ENCODE measurements at places on chromosomes 4 and X. TPM values are rescaled to one million over a fixed set of nuclear protein-coding genes. Genes with fewer than 3 reads are reported as not detected.
A peak's percentile ranks its signal among the peaks of the same experiment; 100 is the strongest.

DNA sequence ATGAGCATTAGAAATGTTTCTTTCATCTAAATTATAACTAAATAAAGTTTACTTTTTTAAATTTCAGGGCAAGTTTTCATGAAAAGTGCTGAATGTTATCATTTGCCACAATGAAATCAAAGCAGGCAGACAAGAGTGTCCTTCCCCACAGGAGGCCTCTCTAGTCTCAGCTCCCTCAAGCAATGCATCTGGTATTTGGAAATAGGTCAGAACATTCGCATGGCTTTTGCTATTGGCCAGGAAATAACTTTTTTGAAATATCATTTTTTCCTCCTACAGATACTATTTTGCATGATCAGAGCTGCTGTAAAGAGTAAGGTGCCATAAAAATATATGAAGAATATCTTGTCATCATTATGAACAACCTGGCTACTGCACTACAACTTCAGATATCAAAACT lies 41.1 kb downstream of the MAD2L1 start:
- no peaks in the 10 kb centered on the region for H3K36me3 ChIP-seq
- H3K27ac ChIP-seq: no peak overlapping the region
- no peak overlapping the region for H3K4me3 ChIP-seq
- peaks cover 20% of the 10 kb centered on the region for H3K27me3 ChIP-seq

DNA sequence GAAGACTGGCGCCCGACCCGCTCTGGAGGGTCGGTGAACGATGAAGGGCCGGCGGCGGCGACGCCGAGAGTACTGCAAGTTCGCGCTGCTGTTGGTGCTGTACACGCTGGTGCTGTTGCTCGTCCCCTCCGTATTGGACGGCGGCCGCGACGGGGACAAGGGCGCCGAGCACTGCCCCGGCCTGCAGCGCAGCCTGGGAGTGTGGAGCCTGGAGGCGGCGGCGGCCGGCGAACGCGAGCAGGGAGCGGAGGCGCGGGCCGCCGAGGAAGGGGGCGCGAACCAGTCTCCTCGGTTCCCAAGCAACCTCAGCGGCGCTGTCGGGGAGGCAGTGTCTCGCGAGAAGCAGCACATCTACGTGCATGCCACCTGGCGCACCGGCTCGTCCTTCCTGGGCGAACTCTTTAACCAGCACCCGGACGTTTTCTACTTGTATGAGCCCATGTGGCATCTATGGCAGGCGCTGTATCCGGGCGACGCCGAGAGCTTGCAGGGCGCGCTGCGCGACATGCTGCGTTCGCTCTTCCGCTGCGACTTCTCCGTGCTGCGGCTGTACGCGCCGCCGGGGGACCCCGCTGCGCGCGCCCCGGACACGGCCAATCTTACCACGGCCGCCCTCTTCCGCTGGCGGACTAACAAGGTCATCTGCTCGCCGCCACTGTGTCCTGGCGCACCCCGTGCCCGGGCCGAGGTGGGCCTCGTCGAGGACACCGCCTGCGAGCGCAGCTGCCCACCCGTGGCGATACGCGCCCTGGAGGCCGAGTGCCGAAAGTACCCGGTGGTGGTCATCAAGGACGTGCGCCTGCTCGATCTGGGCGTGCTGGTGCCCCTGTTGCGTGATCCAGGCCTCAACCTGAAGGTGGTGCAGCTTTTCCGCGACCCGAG lies 568 bp downstream of the CHST7 start:
- H3K4me3 ChIP-seq: peak overlapping the region; percentile 77
- DNase-seq: peak; percentile 82
- H3K36me3 ChIP-seq: peaks cover 5% of the 10 kb centered on the region

- DNase-seq: peak; percentile 29
- H3K4me3 ChIP-seq: no peak overlapping the region
- no peaks in the 10 kb centered on the region for H3K27me3 ChIP-seq
- H3K27ac ChIP-seq: no peak overlapping the region
- no peaks in the 10 kb centered on the region for H3K36me3 ChIP-seq
Measured at GRCh38 chr4:78592088-78592783, 40.7 kb downstream of the ANXA3 start.

GRCh38 chr4:128571747-128572146 lies 237.8 kb upstream of the JADE1 start:
- no peaks in the 10 kb centered on the region for H3K4me1 ChIP-seq
- no peak overlapping the region for H3K27ac ChIP-seq
- no peaks in the 10 kb centered on the region for H3K27me3 ChIP-seq
- no peak overlapping the region for H3K4me3 ChIP-seq

DNA sequence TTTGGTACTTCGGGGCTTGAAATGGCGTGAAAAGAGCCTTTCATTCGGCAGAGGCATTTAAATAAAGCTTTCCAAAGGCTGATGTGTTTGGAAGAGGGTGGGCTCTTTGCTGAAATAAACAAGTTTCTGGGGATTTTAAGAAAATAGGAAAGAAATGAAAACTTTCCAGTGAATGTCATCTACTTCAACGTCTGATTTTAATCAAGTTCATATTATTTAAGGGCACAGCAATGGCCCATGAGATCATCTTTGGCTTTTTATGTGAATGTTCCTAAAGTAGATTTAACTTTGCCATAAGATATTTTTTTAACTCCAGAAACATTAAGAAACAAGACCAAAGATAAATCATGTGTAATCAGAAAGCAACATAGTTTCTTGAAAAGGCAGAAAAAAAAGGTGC lies 69.8 kb upstream of the TTC29 start:
- H3K27me3 ChIP-seq: no peaks in the 10 kb centered on the region
- H3K36me3 ChIP-seq: no peaks in the 10 kb centered on the region
- H3K27ac ChIP-seq: no peak overlapping the region
- no peak for DNase-seq
- H3K4me1 ChIP-seq: no peaks in the 10 kb centered on the region

GRCh38 chr4:157045507-157046127 lies 30.3 kb upstream of the GLRB start:
- no peak overlapping the region for H3K4me3 ChIP-seq
- H3K27ac ChIP-seq: no peak overlapping the region
- no peaks in the 10 kb centered on the region for H3K27me3 ChIP-seq
- H3K36me3 ChIP-seq: no peaks in the 10 kb centered on the region

DNA sequence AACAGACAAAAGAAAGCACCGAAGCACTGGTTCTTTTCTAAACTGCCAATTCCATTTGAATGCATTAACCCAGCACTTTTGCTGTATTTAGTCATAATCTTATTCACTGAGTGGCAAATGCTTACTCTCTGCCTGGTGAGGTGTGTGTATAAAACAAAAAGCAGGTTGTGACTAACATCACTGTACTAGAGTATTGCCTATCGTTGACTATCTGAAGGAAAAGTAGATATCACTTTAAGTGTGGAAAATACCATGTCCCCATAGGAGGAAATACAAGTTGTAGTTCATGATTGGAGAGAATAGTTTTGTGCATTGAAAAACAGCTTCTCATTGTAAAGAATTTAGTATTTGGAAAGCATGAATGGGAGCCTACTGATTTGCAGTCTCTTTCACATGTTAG lies 2.7 kb downstream of the PDLIM5 start:
- H3K4me1 ChIP-seq: peaks cover 33% of the 10 kb centered on the region
- H3K27ac ChIP-seq: no peak overlapping the region

- H3K4me3 ChIP-seq: no peak overlapping the region
- H3K27me3 ChIP-seq: no peaks in the 10 kb centered on the region
- H3K4me1 ChIP-seq: peaks cover 13% of the 10 kb centered on the region
Measured at GRCh38 chrX:154000051-154000450, 19.7 kb downstream of the IRAK1 start.

GRCh38 chr4:25090516-25090915 lies 59.8 kb upstream of the LGI2 start:
- H3K4me1 ChIP-seq: peaks cover 17% of the 10 kb centered on the region
- no peak overlapping the region for H3K4me3 ChIP-seq
- no peak overlapping the region for H3K27ac ChIP-seq
- DNase-seq: no peak
- H3K36me3 ChIP-seq: no peaks in the 10 kb centered on the region

DNA sequence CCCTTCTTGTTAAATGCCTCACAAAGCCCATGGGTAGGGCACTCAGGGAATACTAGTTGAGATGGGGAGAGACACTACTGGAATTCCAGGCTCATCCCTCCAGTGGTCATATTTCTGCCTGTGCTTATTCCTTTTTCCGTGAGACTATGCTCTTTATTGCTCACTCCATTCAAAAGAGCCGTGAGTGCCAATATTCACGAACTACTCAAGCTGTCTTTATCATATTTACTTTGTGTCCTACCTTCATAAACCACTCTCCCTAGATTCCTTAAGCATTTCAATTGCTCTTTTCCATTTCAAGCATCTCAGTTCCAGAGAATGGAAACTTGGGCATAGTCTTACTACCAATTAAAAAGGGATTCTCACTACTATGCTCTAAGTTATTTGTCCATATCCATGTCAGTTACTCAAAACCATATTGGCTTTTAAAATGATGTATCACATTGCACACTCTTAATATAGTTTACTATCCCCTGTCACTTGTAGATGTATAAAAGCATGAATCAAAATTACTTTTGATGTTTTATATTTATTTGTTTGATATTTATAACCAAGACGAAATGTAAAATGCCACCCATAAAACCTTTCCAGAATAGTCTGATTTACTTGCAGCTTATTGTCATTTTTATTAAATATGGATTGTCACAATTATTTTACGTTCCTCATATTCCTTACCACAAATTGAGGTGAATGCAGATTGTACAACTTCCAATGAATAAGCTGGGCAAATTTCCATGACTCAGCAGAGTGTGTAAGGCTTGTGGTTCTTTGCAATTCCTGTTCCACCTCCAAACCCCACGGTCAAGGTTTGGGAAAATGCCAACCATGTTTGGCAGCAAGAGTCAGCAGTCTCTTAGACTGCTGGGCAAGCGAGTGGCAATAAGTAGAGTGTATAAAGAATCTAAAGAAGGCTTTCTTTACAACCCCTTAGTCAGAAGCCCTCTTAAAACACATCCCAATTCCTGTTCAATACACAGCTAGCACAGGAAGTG lies 24.4 kb downstream of the ENOX2 start:
- no peak overlapping the region for H3K27ac ChIP-seq
- H3K36me3 ChIP-seq: no peaks in the 10 kb centered on the region
- no peak overlapping the region for H3K4me3 ChIP-seq

DNA sequence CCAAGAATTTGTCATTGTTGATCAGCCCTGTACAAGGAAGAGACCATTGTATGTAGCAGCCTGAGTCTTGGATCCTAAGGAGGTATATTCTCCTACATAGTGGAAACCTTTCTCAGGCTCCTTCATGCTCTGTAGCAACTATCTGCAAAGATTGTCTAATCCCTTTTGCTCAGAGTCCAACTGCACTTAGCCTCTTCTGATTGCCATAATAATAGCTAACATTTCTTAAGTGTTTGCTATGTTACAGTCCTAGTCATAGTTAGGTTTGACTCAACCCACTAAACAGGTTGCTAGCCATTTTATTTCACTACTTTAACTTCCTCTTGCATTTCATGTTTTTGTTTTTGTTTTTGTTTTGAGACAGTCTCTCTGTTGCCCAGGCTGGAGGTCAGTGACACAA lies 50.8 kb upstream of the SLC16A2 start:
- no peak overlapping the region for H3K4me3 ChIP-seq
- no peaks in the 10 kb centered on the region for H3K27me3 ChIP-seq
- no peaks in the 10 kb centered on the region for H3K36me3 ChIP-seq
- DNase-seq: no peak
- H3K4me1 ChIP-seq: peaks cover 6% of the 10 kb centered on the region
- no peak overlapping the region for H3K27ac ChIP-seq

DNA sequence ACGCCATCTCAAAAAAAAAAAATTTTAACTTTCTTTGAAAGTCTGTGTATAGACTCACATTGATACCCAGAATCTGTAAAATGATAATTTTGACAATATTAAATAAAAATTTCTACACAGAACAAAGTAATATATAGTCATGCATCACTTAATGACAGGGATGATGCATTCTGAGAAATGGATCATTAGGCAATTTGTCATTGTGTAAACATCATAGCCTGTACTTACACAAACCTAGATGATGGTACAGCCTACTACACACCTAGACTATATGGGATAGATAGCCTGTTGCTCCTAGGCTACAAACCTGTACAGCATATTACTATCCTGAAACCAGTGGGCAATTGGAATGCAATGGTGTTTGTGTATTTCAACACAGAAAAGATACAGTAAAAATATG lies 107.7 kb downstream of the BLTP1 start:
- no peaks in the 10 kb centered on the region for H3K4me1 ChIP-seq
- H3K27ac ChIP-seq: no peak overlapping the region
- no peak overlapping the region for H3K4me3 ChIP-seq

DNA sequence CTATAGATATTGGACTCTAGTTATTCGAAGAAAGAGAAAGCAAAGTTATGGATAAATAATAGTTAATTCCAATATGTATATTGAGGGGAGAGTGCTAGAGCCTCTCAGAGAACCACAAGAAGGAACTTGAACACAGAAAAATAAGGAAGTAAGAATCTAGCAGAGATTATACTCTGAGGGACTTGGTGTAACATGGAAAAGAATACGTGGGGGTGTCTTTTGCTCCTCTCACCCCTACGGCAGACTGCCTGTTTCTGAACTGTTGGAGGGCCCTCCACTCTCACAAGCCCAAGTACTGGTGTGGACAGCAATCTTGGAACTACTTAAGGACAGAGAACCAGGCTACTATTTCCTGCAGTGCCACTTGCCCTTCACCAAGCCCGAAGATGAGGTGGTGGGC lies 1174.4 kb upstream of the PCDH10 start:
- peaks cover 2% of the 10 kb centered on the region for H3K36me3 ChIP-seq
- no peaks in the 10 kb centered on the region for H3K4me1 ChIP-seq
- H3K27me3 ChIP-seq: no peaks in the 10 kb centered on the region
- H3K27ac ChIP-seq: no peak overlapping the region

GRCh38 chrX:66602381-66602938 lies 36.4 kb downstream of the EDA2R start:
- no peaks in the 10 kb centered on the region for H3K36me3 ChIP-seq
- no peaks in the 10 kb centered on the region for H3K27me3 ChIP-seq
- DNase-seq: no peak

GRCh38 chr4:169260217-169260866 lies 10.4 kb downstream of the SH3RF1 start:
- DNase-seq: no peak
- H3K4me3 ChIP-seq: no peak overlapping the region
- no peak overlapping the region for H3K27ac ChIP-seq
- H3K27me3 ChIP-seq: peaks cover 26% of the 10 kb centered on the region
- H3K4me1 ChIP-seq: no peaks in the 10 kb centered on the region

DNA sequence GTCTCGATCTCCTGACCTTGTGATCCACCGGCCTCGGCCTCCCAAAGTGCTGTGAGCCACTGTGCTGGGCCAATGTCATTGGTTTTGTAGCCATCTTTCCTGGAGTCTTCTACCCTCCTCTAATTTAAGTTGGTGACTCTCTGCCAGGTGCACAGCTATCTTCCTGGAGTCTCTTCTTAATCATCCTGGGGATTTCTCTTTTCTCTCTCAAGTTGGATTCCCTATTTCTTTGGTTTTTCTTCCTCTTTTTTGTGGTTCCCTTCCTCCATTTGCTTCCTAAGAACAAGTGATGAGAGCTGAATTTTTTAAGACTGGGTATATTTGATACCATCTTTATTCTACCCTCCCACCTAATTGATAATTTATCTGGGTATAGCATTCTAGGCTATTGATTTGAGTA lies 113.8 kb downstream of the SYNPO2 start:
- no peaks in the 10 kb centered on the region for H3K36me3 ChIP-seq
- no peak overlapping the region for H3K4me3 ChIP-seq
- no peaks in the 10 kb centered on the region for H3K4me1 ChIP-seq
- no peak overlapping the region for H3K27ac ChIP-seq
- peaks cover 6% of the 10 kb centered on the region for H3K27me3 ChIP-seq

GRCh38 chrX:10240918-10241317 lies 84.1 kb downstream of the CLCN4 start:
- H3K4me1 ChIP-seq: no peaks in the 10 kb centered on the region
- no peak for DNase-seq
- H3K27ac ChIP-seq: no peak overlapping the region
- H3K4me3 ChIP-seq: no peak overlapping the region
- no peaks in the 10 kb centered on the region for H3K27me3 ChIP-seq

EMCN gene
- total RNA-seq: not detected

CLNK gene
- not detected for total RNA-seq

TBC1D1 gene
- total RNA-seq: 60.8 TPM

LINC00632 gene
- 1.3 TPM for total RNA-seq

NUP54 gene
- 58.2 TPM for total RNA-seq

AVPR2 gene
- total RNA-seq: not detected

CDX4 gene
- total RNA-seq: not detected

GAB3 gene
- 2.1 TPM for total RNA-seq

Measured in activated CD4-positive, alpha-beta T cell treated with anti-CD3 and anti-CD28 coated beads for 36 hours (primary cell).